ENCODE measurements at places on chromosomes 2 and 18.

- no peak for DNase-seq
Observed at GRCh38 chr18:77876319-77876865, 626.7 kb downstream of the GALR1 start.

GRCh38 chr2:152846697-152847470 lies 128.5 kb downstream of the ARL6IP6 start:
- no peak for DNase-seq

DNA sequence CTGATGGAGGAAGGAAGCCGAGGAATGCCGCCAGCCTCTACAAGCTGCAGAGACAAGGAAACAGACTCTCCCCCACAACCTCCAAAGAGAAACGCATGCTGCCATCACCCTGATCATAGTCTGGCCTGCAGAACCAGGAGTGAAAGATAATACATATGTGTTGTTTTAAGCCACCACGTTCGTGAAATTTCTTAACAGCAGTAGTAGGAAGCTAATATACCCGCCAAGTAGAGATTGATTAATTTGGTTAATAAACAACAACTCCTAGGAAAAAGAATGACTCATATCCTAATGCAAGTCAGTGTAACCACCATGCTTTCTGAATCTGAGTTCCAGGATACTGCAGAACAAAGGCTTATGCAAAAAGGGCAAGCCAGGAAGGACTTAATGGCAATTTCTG lies 36.6 kb downstream of the LONRF2 start:
- DNase-seq = no peak

- DNase-seq = no peak
Observed at GRCh38 chr2:70133491-70134322, 46.4 kb downstream of the PCBP1 start.

DNA sequence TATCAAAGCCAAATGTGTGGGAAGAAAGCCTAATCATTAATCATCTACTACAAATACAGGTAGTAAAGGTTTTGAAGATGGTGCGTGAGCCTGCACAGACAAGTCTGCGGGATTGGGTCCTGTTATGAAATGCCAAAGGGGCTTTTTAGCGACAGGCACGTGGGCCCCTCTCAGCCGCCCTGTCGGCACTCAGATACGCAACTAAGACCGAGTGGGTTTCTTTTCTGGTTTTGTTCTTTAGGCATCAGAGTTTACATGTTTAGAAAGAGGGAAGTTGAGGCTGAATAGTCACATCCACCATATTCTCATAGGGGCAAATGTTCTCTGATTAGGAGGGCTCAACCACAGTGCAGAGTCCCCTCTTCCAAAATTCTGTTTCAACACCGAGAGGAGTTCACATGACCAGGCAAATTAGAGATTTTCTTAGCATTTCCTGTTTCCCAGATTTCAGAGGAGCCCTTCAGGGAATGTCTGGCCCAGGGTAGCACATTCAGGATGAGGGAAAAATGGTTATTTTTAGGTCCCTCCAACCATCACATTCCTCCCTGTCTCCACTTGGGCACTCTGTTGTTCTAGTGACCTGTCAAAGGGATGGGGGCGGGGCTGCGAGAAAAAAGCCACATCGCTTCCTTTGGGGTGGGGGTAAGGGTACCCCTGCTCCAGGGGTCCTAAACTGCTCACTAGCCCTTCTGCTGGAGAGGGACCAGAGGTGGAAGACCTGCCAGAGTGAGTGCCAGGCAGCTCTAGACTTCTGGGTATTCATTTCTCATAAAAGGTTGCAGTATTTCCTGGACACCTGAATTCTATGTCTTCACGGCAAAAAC lies 159.2 kb downstream of the BCL2 start:
- peak; percentile 27 for DNase-seq

DNA sequence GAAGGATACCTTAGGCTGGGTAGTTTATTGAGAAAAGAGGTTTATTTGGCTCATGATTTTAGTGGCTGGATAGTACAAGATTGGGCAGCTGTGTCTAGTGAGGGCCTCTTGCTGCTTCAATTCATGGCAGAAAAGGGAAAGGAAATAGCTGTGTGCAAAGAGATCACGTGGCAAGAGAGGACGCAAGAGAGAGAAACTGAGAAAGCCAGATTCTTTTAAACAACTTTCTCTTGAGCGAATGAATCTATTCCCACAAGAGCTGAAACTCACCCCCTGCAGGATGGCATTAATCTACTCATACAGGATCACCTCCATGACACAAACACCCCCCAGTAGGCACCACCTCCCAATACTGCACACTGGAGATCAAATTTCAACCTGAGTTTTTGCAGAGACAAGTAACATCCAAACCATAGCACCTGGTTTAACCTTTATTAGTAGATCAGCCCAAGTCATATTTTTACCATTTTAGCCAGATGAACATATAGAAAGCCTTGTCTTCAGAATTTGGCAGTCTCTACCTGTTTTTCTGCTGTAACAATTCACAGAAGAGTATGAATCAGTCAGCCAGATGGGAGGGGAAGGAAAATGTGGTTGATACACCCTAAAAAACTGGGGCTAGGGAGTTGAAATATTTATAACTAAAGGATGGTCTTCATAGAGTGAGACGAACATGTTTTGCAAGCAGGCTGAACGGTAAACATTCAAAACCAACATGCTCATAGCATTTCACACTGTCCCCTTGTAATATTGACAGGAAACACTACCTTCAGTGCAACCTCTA lies 73.9 kb upstream of the NCKAP5 start:
- no peak for DNase-seq

DNA sequence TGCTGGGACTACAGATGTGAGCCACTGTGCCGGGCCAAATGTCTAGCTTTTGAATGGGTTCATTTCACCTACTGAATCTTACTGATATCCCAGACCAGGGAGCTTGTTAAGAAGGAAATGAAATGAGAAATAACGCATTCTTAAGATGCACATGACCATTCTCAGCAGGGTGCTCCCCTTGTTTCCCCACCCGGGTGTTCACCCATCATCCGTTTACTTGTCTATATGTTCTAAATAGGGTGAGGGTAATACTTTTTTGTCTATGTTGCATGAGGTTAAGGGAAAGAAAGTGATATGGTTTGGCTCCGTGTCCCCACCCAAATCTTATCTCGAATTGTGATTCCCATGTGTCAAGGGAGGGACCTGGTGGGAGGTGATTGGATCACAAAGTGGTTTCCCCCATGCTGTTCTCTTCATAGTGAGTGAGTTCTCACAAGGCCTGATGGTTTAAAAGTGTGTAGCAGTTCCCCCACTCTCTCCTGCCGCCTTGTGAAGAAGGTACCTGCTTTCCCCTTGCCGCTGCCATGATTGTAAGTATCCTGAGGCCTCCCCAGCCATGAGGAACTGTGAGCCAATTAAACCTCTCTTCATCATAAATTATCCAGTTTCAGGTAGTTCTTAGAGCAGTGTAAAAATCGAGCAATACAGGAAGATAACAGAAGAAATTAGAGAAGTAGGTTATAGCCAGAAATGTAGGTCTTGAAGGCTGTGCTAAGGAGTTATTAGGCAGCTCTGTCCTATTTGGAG lies 129.1 kb downstream of the DDX1 start:
- DNase-seq = no peak

DNA sequence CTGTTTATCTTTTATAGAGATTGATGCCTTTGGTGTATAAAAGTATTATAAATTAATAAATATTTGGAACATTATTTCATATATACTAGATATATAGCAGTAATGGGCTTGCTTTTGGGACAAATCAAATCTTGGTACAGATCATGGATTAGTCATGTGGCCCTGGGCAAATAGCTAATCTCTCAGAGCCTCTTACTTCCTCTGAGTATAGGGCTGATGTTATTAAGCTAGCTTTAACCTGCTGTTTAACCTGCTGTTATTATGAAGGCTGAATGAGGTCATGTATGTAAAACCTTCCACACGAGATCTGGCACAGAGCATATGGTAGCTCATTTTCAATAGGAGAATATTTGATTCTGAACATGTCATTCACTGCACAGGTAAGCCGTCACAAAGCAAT lies 5.7 kb downstream of the ITGB6 start:
- no peak for DNase-seq

GRCh38 chr2:46010925-46011490 lies 286.2 kb upstream of the EPAS1 start:
- DNase-seq = no peak

GRCh38 chr2:106020032-106020431 lies 174.1 kb downstream of the UXS1 start:
- no peak for DNase-seq

- no peak for DNase-seq
Observed at GRCh38 chr2:143934626-143935481, 585.1 kb downstream of the ZEB2 start.

DNA sequence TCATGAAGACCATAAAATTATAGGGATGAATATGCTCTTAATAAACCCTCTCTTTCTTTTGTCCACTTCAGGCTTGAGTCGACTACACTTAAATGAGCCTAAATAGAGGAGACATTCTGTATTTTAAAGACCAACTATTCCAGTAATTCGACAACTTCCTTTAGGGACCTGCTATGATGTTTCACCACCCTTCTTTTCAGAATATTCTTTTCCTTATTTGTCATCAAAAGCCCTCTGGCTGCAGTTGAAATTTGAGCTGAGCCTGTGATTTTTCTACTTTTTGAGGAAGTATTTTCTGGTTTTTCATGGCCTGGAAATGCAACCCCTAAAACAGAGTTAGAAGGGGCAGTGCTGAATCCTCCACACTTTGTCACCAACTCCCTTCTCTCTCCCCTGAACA lies 287.0 kb downstream of the EPHA4 start:
- no peak for DNase-seq

DNA sequence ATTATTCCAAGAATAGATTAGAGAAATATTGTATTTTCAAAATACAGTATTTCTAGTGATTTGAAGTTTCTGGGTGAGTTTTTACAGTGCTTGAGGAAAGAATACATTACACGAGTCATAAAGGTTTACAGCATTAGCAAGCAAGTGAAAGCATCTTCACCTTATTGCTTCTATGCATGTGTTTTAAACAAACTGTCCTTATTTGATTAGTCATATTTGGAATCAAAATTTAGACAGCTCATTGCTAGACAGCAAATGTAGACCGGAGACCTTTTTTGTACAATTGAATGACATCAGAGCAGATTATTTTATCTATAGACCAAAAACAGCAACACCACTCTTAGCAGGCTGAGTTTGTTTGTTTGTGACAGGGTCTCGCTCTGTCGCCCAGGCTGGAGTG lies 69.2 kb downstream of the FAM161A start:
- DNase-seq = no peak

DNA sequence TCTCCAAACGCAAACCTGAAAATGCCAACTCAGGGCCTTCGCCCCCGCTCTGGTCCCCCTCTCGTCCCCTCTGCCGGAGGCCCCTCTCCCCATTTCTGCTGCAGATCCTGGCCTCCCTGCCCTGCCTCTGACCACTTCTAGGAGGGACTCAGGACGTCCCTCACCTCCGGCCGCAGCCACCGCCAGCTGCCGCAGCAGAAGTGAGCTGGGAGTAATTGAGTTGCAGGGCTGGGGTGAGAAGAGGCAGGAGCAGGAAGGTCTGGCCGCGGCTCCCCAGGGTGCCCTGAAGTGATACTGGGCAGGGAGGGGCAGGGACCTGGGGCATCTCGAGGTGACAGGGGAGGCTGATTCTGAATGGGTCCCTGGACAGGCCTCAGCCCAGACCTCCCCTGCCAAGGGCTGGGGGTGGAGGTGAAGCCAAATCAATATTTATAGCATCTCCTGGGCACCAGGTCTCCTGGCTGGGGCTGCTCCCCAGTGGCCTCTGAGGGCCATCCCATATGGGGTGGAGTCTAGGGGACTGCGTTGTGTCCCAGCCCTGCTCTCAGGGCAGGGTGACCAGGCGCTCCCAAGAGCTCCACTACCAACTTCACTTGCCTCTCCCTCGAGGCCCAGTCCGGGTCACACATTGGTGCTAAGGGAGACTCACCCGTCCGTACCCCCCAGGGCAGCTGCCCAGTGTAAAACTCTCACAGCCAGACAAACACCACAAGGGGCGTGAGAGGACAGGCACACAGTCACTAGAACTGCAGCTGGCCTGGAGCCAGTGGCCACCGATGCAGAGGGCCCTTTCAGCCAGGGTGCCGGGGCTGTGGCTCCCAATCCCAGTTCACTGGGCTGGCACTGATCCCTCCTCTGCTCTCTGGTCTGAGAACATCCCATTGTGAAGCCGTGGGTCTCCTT lies 33.0 kb downstream of the KCNIP3 start:
- DNase-seq = no peak

DNA sequence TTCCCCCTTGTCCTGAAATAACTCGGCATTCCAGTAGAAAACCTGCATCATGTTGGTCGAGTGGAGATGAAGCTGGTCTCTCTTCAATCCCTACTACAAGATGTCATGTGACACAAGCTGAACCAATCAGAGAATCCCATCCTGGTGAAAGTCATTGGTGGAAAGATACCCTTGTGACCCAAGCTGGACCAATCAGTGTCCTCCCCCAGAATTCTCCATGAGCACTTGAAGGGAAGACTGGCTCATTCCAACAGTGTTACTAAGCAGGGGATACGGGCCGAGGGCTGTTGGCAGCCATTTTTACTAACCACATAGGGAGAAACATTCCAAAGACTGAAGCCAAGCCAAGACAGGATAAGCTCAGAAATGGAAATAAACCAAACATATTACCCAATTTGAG lies 298.3 kb downstream of the ICOS start:
- DNase-seq = no peak

- no peak for DNase-seq
Observed at GRCh38 chr18:29741461-29741860, 1301.1 kb downstream of the DSC3 start.

Data from T-helper 17 cell (primary cell).